Inflammatory macrophage (primary cell): ENCODE measurements at places on chromosomes 13 and 19.

- DNase-seq: no peak
These were observed 129.2 kb downstream of the MIPEP start for GRCh38 chr13:23760000-23760399.

GRCh38 chr19:3838661-3839060 is 30.2 kb downstream of the ZFR2 start:
- DNase-seq: no peak

GRCh38 chr13:76735641-76736040 is 150.6 kb downstream of the KCTD12 start:
- DNase-seq: no peak

DNA sequence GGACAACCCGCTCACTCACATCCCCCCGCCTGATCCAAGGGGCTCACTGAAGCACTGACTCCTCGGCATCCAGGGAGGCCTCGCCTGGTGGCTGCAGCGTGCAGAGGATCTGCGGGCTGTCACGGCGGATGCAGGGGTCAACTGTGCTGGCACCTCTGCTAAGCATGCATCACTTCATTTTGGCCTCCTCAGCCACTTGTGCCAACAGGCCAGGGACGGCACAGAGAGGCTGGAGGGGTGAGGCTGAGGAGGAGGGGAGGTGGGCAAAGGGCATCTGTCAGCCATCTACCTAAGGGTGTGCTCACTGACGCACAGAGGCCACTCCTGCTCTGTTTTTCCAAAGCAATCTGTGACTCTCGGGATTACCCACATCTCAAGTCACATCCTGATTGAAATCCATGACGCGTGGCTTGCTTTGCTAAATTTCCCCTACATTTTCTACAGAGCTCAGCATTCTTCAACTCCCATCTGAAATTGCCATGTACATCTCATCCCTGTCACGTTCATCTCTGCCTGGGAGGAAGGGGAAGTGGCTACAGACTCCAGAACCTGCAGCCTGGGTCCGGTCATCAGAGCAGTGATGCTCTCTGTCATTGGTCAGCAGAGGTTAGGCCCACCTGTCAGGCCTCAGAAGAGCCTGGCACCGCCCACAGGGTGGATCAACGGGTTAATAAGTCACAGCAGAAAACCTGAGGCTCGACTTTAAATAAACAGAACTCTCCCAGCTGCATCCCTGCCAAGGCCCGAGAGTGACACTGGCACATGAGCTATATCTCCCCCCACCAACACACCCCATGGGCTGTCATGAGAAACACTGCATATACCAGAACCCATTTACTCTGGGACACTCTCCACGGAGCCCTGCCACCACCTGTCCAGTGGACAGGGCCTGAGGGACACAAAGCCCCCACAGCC is 17.6 kb downstream of the ELL start:
- no peak for DNase-seq

DNA sequence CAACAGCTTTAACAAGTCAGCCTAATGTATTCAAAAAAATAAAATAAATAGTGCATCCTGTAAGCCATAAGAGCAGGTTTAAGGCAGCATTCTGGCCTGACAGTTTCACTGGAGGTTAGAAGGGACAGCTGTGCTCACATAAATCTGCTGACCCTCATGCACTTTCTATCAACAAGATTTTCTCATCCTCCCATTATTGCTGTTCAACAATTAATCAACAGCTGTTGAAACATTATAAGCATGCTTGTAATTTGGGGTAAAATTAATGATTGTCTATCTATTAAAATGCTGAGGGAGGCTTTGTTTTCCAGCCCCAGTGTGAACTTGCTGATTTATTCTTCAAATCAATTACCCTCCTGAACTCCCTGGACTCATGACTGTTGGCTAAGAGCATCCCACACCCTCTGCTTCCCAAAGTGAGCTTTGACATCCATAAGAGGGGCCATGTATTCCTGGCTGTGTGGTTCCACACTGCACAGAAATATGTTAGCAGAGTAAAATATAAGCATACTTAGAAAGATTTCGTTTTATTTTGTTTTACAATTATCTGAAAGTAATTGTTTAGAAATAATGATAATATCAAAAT is 492.4 kb downstream of the EFNB2 start:
- no peak for DNase-seq

GRCh38 chr13:101556676-101557123 is 104.2 kb downstream of the ITGBL1 start:
- no peak for DNase-seq

- no peak for DNase-seq
These were observed 81.6 kb downstream of the DACH1 start for GRCh38 chr13:71785361-71785760.

GRCh38 chr19:913080-913748 is at the start of gene R3HDM4:
Gene R3HDM4, minus strand, starts transcription at chr19:913219. Its CDS starts 62 bp downstream, at chr19:913157.
- DNase-seq: peak; percentile 77

- no peak for DNase-seq
These were observed 24.6 kb downstream of the NOSIP start for GRCh38 chr19:49555600-49556411.

GRCh38 chr19:11949201-11949600 is 15.6 kb upstream of the ZNF763 start:
- DNase-seq: no peak

DNA sequence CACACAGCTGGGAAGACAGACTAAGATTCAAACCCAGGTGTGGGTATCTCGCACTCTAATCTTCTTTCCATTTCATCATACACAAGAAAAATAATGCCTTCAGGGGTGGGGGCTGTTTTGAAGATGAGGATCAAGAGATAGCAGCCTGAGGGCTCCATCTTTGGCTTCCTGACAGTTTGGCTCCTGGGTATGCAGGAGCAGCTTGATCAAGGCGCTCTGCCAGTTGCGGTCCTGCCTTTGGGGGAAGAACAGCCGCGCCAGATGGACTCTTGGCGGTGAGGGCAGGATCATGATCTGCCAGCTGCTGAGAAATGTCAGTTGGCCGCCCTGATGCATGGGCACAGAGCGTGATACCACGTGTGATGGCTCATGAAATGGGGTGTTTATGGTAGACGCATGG is 119.1 kb downstream of the IER2 start:
- no peak for DNase-seq

DNA sequence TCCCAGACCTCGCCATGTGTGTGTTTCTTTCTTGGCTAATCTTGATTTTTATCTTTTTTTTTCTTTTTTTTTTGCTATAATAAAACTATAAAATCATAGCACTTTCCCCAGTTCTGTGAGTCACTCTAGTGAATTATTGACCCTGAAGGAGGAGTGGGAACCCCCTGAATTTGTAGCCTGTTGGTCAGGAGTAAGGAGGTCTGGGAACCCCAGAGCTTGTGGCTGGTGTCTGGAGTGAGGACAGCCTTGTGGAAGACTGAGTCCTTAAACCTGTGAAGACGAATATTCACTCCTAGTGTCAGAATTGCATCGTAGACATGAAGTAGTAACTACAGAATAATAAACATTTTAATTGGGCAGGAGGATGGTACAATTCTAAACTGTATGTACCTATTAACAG is 7.4 kb downstream of the EID2B start:
- no peak for DNase-seq

GRCh38 chr13:114256547-114256946 is 21.9 kb downstream of the CDC16 start:
- DNase-seq: peak; percentile 42

GRCh38 chr19:4301590-4302242 is 473 bp downstream of the TMIGD2 start:
- no peak for DNase-seq

DNA sequence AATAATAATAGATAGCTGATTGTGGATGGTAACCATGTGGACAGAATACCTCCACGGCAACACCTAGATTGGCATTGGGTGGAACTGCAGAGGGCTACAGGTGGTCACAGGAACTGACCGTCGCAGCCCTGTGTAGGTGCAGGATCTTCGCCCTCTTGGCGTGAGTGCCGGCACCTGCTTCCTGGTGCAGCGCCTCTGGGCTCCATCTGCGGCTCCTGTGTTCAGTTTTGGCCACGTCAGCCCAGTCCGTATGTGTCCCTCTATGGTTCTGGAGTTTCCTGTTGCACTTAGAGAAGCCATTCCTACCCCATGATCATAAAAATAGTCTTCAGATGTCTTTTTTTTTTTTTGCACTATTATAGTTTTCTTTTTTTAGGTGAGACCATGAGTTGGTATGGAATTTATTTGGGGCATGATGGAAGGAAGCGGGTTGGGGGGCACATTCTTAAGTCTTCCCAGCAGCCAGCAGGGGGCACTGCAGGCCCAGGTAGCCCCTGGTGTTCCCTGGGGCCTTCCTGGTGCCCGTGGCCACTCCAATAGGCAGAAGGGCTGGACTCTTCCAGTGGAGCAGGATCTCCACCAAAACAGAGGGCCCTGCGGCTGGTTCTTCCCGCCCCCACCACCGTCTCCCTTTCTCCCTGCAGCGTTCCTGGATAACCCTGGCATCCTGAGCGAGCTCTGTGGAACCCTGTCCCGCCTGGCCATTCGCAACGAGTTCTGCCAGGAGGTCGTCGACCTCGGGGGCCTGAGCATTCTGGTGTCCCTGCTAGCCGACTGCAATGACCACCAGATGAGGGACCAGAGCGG is 10.1 kb upstream of the SLC25A42 start:
- DNase-seq: no peak

DNA sequence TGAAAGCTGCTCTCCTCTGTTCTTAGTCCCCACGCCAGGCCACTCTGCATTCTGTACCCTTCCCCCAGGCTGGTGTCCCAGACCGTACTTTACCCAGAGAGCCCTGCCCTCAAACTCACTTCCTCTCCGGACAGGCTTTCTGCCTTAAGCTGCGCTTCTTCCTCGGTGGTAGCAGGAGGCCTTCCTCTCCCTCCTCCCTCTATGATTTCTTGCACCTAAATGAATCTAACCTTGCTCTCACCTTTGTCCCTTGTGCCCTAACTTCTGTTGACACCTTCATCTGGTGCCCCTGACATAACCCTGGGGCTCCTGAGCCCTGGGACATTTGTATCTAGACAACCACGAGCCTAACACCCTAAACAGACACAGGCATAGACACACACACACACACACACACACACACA is 29.6 kb upstream of the CEACAM21 start:
- peak; percentile 61 for DNase-seq

GRCh38 chr13:110853235-110853721 is 61.6 kb downstream of the ANKRD10 start:
- DNase-seq: no peak

DNA sequence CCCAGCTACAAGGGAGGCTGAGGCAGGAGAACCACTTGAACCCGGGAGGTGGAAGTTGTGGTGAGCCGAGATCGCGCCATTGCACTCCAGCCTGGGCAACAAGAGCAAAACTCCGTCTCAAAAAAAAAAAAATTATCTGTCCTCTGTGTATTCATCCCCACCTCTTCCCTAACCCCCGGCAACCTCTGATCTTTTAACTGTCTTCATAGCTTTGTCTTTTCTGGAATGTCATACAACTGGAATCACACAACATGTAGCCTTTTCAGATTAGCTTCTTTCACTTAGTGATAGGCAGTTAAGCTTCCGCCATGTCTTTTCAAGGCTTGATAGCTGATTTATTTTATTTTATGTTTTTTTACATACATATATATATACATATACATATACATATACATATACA is 8.4 kb upstream of the S1PR5 start:
- no peak for DNase-seq

DNA sequence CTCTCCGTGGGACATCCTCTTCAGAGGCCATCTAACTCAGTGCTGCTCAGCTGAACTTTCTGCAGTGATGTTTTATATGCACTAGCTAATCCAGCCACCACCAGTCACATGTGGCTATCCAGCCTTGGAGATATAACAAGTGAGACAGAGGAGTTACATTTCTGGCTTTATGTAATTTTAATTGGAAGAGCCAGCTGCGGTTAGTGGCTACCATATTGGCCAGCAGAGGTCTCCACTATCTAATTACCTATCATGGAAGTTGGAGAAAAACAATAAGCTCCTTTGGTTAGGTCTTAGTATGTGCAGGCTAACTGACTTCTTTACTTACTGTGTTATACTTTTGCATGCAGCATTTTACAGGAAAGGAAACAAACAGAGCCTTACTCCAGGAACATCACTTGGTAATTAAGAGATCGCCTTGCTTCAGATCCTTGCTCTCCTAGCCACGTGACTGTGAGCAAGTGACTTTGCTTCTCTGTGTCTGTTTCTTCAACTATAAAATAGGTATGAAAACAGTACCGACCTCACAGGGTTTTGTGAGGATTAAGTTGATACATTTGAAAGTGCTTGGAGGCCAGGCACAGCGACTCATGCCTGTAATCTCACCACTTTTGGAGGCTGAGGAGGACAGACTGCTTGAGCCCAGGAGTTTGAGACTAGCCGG is 1.6 kb upstream of the KLK10 start:
- peak; percentile 46 for DNase-seq

DNA sequence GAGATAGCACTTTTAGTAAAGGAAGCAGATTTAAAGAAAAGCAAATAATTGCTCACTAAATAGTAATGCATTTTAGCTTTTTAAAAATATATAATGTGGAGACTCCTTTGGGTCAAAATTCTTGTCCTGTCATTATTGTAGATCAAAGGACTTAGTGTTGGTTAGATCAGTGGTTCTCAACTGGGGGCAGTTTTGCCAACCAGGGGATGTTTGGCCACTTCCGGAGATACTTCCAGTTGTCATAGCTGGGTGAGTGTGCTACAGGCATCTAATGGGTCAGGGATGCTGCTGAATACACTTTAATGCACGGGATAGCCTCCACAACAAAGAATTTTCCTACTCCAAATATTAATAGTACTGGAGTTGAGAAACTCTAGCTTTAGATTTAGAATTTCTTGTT is 126.8 kb downstream of the LMO7 start:
- DNase-seq: no peak

- DNase-seq: no peak
These were observed 2.2 kb downstream of the RPS11 start for GRCh38 chr19:49498475-49498874.

DNA sequence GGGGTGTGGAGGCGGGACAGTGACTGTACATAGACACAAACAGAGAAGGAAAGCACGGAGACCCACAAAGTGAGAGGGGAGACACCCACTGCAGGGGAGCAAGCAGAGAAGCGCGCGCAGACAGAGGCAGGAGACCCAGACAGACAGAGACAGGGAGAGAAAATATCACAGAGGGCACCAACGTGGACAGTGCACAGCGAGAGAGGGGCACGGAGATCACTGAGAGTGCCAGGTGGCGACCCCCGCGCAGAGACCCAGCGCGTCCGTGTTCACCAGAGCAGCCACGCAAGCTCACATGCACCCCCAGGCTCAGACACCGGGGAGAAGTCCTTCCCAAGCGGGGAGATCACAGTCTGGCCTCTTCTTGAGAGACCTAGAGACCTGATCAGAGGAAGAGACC is 1.4 kb upstream of the CACNG7 start:
- DNase-seq: no peak

DNA sequence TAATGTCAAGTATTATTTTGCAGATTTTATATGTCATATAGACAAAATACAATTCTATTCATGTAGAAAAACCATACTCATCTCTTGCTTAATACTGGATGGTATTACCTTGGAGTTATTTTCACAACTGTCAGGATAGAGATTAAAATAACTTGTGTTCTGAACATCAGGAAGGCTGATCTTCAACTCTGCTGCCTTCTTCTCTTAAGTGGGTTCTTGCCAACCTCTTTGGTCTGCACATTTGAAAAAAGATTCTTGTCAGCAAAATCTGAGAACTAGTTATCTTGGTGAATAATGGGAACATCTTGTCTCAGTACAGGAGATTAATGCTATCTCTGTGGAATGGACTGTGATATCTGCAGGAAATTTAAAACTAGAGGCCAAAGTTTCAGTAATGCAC is 95.2 kb upstream of the FAM216B start:
- DNase-seq: no peak

- no peak for DNase-seq
These were observed 4.8 kb downstream of the TPT1 start for GRCh38 chr13:45336025-45336800.
